ENCODE measurements at places on chromosomes 2 and 18. TPM values are rescaled to one million over a fixed set of nuclear protein-coding genes. Genes with fewer than 3 reads are reported as not detected.

DNA sequence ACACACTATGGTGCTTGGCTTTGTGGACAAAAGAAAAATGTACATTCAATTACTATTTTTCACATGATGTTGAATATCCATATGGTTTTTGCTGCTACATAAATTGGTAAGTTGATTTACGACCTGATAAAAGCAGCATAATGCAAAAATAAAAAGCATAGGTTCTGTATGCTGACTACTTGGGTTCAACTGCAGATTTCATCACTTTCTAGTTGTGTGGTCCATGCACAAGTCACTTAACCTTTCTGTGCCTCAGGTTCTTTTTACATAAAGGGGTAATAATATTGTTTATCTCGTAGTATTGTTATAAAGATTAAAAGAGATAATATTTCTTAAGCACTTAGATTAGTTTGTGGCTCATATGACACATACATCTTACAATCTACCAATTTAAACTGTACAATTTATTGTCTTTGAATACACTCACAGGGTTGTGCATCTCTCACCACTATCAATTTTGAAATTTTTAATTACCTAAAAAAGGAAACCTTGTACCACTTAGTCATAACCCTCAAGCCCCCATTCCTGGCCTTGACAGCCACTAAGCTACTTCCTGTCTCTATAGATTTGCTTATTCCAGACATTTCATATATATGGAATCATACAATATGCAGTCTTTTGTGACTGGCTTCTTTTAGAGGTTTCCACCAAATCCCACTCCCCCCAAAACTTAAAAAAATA lies 1443.9 kb downstream of the SUCLG1 start:
- no peak for DNase-seq
- H3K27ac ChIP-seq: no peak overlapping the region
- no peaks in the 10 kb centered on the region for H3K36me3 ChIP-seq

GRCh38 chr2:66082581-66082980 lies 352.3 kb upstream of the MEIS1 start:
- no peak for DNase-seq
- no peak overlapping the region for H3K4me3 ChIP-seq
- H3K27ac ChIP-seq: no peak overlapping the region
- no peaks in the 10 kb centered on the region for H3K4me1 ChIP-seq
- no peaks in the 10 kb centered on the region for H3K36me3 ChIP-seq

DNA sequence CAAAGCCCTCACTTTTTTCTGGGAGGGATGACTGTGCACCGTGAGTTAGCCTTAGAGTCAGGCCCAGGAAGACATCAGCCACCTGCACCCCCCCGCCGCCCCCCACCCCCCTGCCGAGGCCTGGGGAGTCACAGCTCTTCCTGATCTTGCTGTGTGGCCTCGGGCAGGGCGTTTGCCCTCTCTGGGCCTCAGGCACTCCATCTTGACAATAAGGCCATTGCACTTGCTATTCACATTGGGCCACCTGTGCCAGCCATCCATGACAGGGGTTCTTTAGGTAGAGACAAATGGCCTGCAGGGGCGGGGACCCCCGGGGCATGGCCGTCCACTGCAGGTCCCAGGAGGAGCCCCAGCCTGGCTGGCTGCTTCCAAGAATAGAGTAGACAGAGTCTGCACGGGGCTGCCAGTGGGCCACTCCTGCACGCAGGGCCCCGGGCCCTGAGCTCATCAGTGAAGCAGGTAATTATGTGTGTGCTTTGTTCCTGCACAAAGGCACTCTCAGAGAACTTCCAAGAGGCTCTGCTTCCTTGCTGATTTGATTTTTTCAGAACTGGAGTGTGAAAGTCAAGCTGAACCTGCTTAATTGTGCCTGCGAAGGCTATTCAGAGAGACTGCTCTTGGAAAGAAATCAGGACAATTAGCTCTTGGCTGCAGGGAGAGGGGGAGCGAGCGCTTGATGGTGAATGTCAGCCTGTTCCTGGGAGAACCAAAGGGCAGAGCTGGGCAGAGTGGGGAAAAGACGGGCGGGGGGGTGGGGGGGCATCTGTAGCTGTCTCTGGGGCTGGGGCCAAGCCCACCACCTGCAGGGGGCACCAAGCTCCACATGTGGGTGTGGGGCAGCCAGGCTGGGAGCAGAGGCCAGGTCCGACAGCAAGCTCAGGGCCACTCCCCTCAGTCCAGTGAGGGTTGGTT lies 40.3 kb downstream of the RRM2 start:
- peaks cover 37% of the 10 kb centered on the region for H3K4me1 ChIP-seq
- DNase-seq: no peak
- H3K4me3 ChIP-seq: no peak overlapping the region
- no peaks in the 10 kb centered on the region for H3K27me3 ChIP-seq
- H3K36me3 ChIP-seq: peaks cover 53% of the 10 kb centered on the region

DNA sequence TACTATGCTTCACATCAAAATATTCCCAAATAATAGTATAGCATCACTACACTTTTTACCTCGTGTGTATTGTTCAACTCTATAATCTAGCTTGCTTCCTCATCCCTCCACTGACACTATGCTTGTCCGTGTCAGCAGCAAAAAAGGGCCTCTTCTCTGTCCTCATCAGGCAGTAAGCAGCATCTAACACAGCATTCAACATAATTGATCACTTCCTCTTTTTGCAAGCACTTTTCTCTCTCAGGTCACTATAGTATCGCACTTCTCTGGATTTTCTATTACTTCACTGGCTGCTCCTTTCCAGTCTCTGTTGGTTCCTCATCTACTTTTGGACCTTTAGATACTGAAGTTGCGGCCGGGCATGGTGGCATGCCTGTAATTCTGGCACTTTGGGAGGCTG lies 64.9 kb upstream of the ZSWIM2 start:
- H3K36me3 ChIP-seq: no peaks in the 10 kb centered on the region
- no peak for DNase-seq
- H3K27ac ChIP-seq: no peak overlapping the region

Gene REG3A
- total RNA-seq: not detected

GRCh38 chr18:21672521-21673267 lies 31.9 kb downstream of the ABHD3 start:
- no peaks in the 10 kb centered on the region for H3K27me3 ChIP-seq
- no peak for DNase-seq
- peaks cover 15% of the 10 kb centered on the region for H3K36me3 ChIP-seq
- H3K4me1 ChIP-seq: peaks cover 10% of the 10 kb centered on the region

GRCh38 chr2:148298196-148298595 lies 277.3 kb downstream of the MBD5 start:
- DNase-seq: no peak
- peaks cover 3% of the 10 kb centered on the region for H3K36me3 ChIP-seq
- H3K27me3 ChIP-seq: no peaks in the 10 kb centered on the region
- no peaks in the 10 kb centered on the region for H3K4me1 ChIP-seq
- no peak overlapping the region for H3K27ac ChIP-seq

DNA sequence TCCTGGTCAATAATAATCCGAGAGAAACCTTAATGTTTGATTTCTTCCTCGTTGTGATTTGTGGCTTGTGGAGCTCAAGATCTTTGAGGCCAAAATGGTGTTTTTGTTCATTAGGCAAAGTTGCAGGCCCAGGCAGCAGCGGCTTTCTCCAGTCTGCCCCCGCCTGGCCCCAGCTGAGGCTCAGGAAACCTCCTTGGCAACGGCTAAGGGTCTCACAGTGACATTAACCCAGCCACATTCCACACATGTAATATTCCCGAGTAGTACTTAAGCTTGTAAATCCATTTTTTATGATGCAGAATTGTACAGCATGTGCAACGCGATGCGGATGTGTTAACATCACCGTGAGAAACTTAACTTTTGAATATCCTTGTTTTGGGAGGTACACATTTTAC lies 200.1 kb downstream of the BCL11A start:
- H3K27ac ChIP-seq: no peak overlapping the region
- H3K4me3 ChIP-seq: no peak overlapping the region
- no peak for DNase-seq
- peaks cover 2% of the 10 kb centered on the region for H3K27me3 ChIP-seq
- H3K4me1 ChIP-seq: peaks cover 11% of the 10 kb centered on the region

GRCh38 chr2:203918264-203918663 lies 18.3 kb upstream of the ICOS start:
- peaks cover 9% of the 10 kb centered on the region for H3K27me3 ChIP-seq
- H3K27ac ChIP-seq: no peak overlapping the region
- DNase-seq: no peak
- peaks cover 32% of the 10 kb centered on the region for H3K4me1 ChIP-seq

DNA sequence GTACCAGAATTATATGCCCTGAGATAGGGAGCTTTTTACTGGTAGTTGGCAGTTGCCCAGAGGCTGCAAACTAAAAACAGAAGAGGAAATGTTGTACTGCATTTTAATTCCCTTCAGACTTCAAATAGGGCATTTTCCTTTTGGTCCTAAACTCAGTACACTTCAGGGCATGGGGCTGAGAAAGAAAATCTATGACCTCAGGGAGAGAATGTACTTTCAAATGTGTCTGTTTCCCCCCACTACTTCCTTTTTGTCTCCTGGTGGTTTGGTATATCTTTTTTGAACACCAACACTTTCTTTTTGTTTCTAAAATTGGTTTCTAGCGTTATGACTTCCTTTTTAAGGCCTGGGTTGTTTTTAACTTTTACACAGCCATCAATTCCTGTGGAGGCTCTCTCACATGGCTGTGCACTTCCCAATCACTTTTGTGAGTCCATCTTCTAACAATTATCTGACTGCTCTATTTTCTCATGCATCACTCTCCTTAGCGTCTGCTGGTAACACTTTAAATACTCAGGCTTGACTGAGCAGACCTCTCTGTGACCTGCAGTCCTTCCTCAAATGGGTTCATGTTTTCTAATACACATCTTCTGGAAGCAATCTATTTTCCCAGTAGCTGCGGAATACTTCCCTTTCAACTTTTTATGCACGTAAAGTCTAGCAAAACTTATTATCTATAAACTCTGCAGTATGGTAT lies 596.0 kb downstream of the LRP1B start:
- H3K4me3 ChIP-seq: no peak overlapping the region
- no peak overlapping the region for H3K27ac ChIP-seq
- no peak for DNase-seq
- H3K36me3 ChIP-seq: no peaks in the 10 kb centered on the region

DNA sequence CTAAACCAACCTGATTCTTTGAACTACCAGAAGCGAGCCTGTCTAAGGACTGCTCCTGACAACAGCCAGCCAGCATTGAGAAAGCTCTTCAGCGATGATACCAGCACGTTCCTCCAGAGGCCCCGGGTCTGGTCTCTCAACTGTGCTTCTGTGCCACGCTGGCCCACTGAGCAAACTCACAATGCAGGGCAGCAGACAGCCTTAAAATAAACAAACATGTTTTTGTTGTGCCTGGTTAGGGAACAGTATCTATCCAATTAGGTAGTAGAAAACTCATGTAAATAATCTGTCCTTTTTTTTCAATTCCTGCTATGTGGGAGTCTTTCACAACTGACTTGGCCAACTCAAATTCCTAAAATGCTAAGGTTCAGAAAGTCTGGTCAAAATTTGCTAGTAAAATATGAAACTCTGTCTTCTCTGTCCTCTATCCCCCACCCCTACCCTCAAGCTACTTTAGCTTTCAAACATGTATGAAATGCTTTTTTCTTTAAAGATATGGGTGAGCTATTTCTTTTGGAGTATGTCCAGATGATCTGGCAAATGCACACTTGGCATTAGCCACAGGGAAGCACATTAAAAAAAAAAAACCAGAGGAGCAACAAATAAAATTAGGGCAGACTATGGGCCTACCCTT lies 21.4 kb upstream of the EML4 start:
- H3K4me3 ChIP-seq: no peak overlapping the region
- DNase-seq: no peak
- no peak overlapping the region for H3K27ac ChIP-seq
- peaks cover 20% of the 10 kb centered on the region for H3K4me1 ChIP-seq

- no peak overlapping the region for H3K27ac ChIP-seq
- no peak for DNase-seq
- no peak overlapping the region for H3K4me3 ChIP-seq
- peaks cover 5% of the 10 kb centered on the region for H3K36me3 ChIP-seq
- peaks cover 49% of the 10 kb centered on the region for H3K4me1 ChIP-seq
Observed at GRCh38 chr2:227479865-227480475, 8.0 kb downstream of the AGFG1 start.

DNA sequence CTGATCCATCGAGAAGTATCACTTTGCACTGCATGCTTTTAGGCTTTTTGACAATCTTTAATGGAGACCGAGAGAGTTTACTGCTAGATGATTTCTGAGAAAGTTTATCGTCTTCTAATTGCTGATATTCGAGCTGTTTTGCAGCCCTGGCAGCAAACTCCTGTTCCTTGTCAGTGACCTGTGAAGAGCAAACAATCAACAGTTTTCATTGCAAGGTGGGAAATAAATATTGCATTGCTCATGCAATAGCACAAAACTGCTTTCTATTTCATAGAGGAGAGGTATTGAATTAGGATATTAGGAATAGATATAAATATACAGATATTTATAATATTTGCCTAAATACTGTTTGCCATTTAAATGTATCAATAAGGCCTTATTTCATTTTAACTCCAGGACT lies 65.5 kb downstream of the EPB41L3 start:
- no peaks in the 10 kb centered on the region for H3K36me3 ChIP-seq
- H3K4me1 ChIP-seq: no peaks in the 10 kb centered on the region
- peaks cover 3% of the 10 kb centered on the region for H3K27me3 ChIP-seq
- H3K4me3 ChIP-seq: no peak overlapping the region
- no peak overlapping the region for H3K27ac ChIP-seq
- no peak for DNase-seq

Gene CHRND
- not detected for total RNA-seq

GRCh38 chr2:62046141-62046540 lies 140.7 kb downstream of the COMMD1 start:
- no peaks in the 10 kb centered on the region for H3K27me3 ChIP-seq
- peaks cover 6% of the 10 kb centered on the region for H3K36me3 ChIP-seq
- H3K27ac ChIP-seq: no peak overlapping the region
- no peaks in the 10 kb centered on the region for H3K4me1 ChIP-seq
- DNase-seq: no peak

Gene FAM237A
- not detected for total RNA-seq

GRCh38 chr2:200212862-200213425 lies 93.5 kb upstream of the SPATS2L start:
- H3K4me3 ChIP-seq: no peak overlapping the region
- no peaks in the 10 kb centered on the region for H3K4me1 ChIP-seq
- no peaks in the 10 kb centered on the region for H3K36me3 ChIP-seq
- H3K27me3 ChIP-seq: peaks cover 20% of the 10 kb centered on the region
- no peak overlapping the region for H3K27ac ChIP-seq

Gene ANKRD30B
- total RNA-seq: not detected

- no peak for DNase-seq
- H3K36me3 ChIP-seq: no peaks in the 10 kb centered on the region
- H3K27me3 ChIP-seq: no peaks in the 10 kb centered on the region
- H3K4me1 ChIP-seq: no peaks in the 10 kb centered on the region
Observed at GRCh38 chr18:68784071-68784470, 13.8 kb upstream of the CCDC102B start.

Gene MSGN1
- not detected for total RNA-seq

GRCh38 chr2:234335661-234336228 lies 161.1 kb downstream of the ARL4C start:
- H3K36me3 ChIP-seq: peaks cover 11% of the 10 kb centered on the region
- no peaks in the 10 kb centered on the region for H3K27me3 ChIP-seq
- peak overlapping the region; percentile 57 for H3K27ac ChIP-seq
- peak; percentile 67 for DNase-seq
- H3K4me1 ChIP-seq: peaks cover 32% of the 10 kb centered on the region
- no peak overlapping the region for H3K4me3 ChIP-seq

Data from activated CD4-positive, alpha-beta memory T cell treated with anti-CD3 and anti-CD28 coated beads, Interleukin-2, amount 10 ng/mL, durations not matched to agents 7 days and 5 days (primary cell).